ENCODE measurements at places on chromosomes 3 and 15. TPM values are rescaled to one million over a fixed set of nuclear protein-coding genes. Genes with fewer than 3 reads are reported as not detected.

DNA sequence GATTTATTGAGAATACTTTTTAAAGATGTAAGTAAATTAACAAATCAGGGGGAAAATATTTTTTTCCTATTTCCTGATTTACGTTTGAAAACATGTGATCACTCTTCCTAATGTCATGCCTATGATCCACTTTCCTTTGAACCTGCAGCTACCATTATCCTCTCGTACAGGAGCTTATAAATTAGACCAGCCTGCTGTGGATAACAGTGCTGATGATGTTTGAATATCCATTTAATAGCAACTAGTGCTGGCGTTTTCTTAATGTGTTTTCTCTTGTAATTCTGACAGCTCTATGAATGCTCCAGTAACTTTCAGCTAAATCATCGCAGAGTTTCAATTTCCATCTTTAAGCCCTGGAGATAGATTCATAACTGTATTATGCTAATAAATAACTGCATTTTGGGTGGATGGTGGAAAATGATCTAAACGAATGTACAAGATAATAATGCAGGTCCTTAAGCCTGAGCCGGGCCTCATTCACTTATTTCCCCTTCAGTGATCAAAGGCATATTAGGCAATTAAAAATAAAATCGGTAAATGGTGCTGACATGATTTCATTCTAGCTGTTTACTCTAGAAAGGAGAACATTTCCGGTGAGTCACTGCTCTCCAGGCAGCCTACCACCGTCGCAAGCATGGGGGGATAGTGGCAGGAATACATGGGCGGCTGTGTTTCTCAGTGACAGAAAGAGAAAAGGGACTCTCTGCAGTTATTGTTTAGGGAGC is 58.5 kb upstream of the SLC24A5 start:
- no peak for DNase-seq

Gene CCDC9B
- 29.2 TPM for total RNA-seq

GRCh38 chr3:85604641-85605040 is 645.9 kb downstream of the CADM2 start:
- DNase-seq: no peak

Gene DPPA2
- not detected for total RNA-seq

Gene STRC
- 0.56 TPM for total RNA-seq

Gene SORD
- 9.3 TPM for total RNA-seq

Gene RPLP1
- total RNA-seq: 1,408 TPM

GRCh38 chr3:43695443-43695842 is 4.7 kb downstream of the ABHD5 start:
- DNase-seq: no peak

DNA sequence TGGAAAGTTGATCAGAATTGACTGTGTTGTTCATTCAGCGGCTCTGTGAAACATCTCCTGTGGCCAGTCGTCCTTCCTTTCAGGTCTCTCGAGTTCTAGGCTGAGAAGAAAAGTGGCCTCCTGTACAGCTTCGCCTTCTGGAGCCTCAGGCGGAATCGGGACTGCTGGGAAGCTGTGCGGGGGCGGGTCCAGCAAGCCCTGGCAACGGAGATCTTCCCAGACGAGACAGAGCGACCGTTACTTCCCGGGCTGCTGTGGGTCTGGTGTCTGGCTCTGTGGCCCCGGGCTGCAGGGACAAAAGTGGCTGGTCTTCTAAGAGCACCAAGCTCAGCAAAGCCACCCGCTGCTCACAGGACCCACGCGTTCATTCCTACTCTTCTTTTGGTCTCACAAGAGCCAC is 88.6 kb upstream of the CACNA2D3 start:
- no peak for DNase-seq

Gene SPATA12
- total RNA-seq: not detected

Gene SLC9C1
- 1.4 TPM for total RNA-seq

DNA sequence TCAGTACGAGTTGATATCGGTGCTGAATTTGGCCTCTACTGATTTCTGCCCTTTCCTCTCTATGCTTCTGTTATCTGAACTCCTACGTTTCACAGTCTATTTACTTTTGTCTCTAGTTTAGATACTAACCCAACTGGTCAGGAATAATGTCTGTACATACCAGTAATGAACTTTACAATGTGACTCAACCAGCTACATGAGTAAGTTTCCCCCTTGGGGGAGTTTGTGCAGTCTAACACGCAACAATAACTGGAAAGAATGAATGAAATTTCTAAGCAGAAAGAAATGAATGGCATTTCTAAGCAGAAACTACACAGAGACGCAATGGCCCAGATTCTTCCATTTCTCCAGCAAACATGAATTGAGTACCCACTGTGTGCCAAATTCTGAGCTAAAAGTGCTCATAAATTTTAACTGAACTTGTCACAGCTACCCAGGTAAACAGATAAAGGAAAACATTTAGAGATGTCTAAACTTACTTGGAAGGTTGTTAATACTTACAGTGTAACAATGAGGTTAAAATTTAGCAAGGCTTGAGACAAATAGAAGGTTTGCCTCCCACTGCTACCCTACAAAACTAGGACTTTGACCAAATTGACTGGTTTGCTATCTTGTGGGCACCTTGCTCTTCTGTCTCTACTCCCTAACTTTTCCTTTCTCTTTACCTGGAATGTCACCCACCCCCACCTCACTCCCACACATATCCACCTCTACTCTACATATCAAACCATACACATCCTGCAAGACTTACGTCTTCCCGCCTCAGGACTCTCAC is 11.6 kb downstream of the UPK1B start:
- DNase-seq: no peak
